ENCODE measurements at places on chromosomes 4 and X. TPM values are rescaled to one million over a fixed set of nuclear protein-coding genes. Genes with fewer than 3 reads are reported as not detected.

The SCOC gene
- 18.3 TPM for total RNA-seq

The POU3F4 gene
- not detected for total RNA-seq

The ETDA gene
- not detected for total RNA-seq

The SHROOM3 gene
- not detected for total RNA-seq

The STAP1 gene
- 111 TPM for total RNA-seq
